T-helper 2 cell treated with Interferon-gamma antibody and Interleukin-4, amounts not matched to agents 5 μg/mL and 100 μg/mL, for 36 hours (primary cell): ENCODE measurements at places on chromosomes 7 and 10.

DNA sequence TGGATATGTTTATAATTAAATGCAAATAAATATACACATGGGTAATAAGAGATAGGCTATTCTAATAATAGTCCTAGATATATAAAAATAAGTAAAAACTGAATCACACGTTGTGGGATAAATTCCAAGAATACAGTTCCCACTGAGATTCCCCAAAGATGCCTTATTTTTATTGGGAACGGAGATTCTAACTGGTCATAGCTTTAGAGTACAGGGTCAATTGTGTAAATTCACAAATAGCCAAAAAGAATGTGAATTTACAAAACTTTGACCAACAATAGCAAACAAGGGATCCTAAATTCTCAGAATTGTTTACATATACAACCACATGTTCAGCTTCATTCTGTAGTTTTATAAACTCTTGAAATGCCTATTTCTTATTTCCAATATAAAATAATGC, 65.0 kb downstream of the VSTM4 start:
- DNase-seq, result no peak

GRCh38 chr10:111076191-111076681, 593 bp upstream of the ADRA2A start:
- peak; percentile 23 for DNase-seq

GRCh38 chr10:74049955-74050354, 52.0 kb downstream of the VCL start:
- no peak for DNase-seq

DNA sequence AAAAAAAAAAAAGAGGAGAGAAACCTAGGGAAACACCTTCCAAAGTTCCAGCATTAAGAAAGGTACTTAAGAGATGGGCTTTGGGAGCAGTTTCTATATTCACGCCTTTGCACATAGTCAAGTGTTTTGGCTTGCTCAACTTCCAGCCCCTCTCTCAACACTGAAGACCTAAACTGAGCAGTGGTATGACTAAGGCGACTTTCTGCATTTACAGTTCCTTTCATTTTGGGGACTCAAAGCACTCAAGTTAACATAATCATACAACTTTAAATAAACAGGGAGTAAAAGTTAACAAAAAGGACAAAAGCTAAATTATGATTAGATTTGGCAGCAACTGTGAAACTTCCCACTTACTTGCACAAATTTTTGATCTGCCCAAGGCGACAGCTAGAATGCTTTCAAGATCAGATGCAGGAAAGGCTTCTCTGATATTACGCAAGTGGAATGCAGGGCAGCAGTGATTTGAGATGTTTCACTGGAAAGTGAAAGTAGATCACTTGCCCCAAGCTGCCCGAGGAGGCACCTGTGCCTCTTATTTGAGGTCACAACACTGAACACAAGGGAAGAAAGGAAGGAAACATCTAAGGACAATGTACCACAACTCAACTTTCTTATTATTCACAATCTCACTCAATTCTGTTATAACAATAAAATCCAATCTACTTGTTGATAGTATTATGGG, 199.5 kb downstream of the SKAP2 start:
- no peak for DNase-seq

DNA sequence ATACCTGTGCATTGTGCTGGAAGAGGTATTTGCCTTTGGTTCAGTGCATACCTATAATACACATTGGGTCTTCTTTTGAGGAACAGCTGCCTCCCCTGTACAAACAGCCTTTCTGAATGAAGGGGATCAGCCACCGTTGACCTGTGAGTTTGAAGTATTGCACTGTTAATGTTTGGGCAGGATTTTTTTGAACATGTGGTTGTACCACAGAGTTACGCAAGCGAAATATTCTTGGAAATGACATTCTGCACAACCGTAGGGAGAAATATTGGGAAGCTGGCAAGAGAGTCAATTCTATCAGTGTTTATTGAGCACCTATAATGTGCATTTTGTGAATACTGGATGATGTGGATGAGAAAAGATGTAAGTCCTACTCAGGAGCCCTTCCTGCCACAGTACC, 270.6 kb downstream of the AUTS2 start:
- no peak for DNase-seq

DNA sequence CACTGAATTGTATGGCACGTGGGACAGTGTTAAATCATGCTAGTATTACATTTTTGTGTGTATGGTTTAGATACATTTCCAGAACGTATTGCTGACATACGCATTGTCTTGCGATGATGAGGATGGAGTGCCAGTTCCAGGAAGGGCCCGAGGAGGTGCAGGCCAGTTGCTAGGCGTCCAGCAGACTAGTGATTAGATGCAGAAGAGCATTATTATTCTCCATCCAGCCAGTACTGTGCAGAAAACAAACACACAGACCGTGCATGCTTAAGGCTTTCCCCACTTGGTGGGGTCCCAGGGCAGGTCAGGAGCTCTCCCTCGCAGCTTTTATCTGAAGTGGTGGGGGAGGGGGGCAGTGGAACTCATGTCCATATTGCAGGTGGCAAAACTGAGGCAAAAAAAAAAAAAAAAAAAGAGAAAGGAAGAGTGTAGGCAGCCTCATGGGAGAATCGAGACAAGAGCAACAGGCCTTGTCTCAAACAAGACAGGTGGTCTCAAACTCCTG, 189.2 kb downstream of the CAMK1D start:
- no peak for DNase-seq

DNA sequence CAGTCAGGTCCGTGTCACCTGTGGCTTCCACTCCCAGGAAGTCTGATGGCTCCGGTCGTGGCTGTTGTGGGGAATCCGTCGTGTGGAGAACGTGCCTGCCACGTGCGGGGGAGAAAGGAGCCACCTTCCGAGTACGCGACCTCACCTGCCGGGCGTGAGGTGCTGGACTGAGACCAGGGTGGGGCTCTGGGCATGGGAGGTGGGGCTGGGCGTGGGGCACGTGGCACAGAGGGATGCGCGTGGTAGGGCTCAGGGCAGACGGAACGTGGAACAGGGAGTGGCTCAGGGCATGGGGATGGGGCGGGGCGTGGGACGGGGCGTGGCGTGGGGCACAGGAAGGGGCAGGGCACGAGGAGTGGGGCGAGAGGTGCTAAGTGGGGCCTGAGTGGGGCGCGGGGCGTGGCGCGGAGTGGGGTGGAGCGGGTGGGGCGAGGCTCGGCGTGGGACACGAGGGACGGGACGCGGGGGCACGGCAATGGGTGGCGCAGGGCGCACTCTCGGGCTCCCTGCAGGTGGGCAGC, 64.8 kb downstream of the C10orf143 start:
- DNase-seq, result no peak

DNA sequence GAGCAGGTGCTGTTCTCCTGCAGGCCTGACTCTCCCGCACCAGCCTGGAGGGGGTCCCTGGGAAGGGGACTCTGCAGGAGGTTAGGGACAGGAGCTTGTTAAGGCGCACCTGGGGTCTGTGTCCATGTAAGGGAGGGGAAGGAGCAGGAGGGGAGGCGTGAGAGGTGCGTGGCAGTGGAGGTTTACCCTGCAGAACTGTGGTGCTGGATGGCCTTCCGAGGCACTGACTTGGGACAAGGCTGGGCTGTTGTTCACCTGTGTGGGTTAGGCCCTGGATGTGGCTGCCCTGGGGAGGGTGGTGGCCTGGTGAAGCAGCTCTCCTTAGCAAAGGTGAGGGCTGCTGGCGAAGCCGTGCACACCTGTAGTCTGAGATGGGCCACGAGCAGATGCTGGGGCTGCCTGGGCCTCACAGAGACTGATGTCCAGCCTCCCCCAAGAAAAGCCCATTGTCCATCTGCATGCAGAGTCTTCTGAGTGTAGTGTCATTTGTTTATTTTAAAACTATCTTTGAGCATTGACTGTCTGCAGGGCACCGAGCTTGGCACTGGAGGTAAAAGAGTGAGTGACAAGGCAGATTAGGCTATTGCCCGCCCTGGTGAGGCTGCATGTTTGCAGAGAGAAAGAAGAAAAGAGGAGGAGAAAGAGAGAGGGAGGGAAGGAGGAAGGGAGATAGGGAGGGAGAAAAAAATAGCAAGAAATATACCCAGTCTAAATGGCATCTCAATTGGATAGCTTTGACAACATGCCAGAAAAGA, 225.3 kb downstream of the GLRX3 start:
- no peak for DNase-seq

GRCh38 chr10:126536148-126536547, 134.3 kb downstream of the C10orf90 start:
- DNase-seq, result no peak

DNA sequence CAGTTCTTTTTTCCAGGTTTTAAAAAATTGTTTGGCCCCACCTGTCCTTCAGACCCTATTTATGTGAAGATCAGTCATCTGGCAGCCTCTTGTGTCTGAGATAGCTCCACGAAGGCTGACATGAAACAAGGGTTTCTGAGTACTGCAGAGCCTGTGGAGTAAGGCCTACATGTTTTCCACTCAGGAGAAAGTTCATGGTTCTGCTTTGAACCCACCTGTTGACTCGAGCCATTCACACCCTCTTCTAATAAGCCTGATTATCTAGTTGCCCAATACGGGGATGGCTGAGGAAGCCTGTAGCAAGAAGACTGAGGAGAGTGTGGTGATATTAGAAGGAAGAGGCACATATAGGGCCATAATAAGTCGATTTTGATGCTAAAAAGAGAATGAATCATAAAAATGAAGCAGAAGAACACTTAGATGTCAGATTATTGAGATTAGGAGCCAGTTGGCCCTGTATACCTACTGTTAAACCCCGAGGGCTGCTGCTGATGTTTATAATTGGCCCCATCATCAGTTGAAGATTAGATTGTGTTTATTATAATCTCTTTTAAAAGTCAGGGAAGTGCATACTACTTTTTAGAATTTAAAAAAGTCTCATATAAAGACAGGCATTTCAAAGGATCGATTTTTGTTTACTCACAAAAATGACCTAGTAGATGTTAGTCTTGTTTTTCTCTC, 109.4 kb downstream of the CDK14 start:
- no peak for DNase-seq

GRCh38 chr7:98701372-98701771, 84.3 kb downstream of the NPTX2 start:
- no peak for DNase-seq

- DNase-seq, result no peak
These were observed 181.9 kb downstream of the CDCA7L start for GRCh38 chr7:21763818-21764217.

DNA sequence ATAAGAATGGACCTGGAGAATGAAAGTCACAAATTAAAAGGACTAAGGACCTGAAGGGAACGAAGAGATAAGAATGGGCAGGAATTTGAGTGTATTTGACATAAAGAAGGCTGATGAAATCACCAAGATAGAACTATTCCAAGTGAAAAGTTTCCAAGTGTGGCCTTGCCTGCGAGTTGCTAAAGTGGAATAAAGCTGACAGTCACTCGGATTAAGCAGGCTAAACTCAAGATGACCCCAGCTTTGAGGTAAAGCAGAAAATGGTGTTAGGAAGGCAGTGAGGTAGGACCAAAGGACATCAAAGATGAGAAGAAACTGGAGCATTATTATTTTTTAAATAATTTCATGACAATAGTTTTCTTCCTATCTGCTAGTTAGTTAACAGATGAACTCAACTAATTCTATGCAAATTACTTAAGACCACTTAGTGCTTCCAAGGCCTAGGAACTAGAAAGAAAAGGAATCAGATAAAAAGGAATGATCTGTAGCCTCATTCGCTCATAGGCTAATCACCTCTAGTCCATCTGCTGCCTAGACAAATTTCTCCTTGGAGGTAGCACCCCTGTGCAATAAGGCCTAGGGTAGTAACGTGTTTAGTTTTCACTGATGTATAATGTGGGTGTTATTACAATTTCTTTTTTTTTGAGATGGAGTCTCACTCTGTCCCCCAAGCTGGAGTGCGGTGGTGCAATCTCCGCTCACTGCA, 34.5 kb downstream of the EZH2 start:
- DNase-seq, result no peak

DNA sequence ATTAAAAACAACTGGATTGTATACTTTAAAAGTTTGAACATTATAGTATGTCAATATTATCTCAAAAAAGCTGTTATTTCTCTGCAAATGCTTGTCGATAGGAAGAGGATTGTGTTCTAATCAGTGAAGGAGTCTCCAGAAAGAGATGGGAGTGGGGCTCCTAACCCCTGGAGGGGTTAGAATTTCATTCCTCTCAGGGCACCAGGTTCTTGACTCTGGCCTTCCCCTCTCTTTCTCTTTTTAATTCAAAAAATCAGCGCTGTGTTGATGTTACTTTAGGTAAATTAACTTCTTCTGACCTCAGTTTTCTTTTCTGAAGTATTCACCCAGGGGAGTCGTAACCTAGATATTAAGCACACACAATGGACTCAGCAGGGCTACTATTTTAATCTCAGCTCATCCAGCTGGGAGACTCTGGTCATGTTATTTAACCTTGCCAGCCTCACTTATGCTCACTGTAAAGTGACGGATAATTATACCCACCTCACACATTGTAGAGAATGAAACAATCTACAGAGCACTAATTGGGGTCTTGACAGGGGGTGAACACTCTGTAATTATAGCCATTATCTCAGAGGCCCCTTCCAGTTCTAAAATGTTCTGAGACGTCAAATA, 59.4 kb downstream of the GCC1 start:
- DNase-seq, result no peak

- no peak for DNase-seq
These were observed 478.9 kb downstream of the PTPRN2 start for GRCh38 chr7:158108646-158109293.

DNA sequence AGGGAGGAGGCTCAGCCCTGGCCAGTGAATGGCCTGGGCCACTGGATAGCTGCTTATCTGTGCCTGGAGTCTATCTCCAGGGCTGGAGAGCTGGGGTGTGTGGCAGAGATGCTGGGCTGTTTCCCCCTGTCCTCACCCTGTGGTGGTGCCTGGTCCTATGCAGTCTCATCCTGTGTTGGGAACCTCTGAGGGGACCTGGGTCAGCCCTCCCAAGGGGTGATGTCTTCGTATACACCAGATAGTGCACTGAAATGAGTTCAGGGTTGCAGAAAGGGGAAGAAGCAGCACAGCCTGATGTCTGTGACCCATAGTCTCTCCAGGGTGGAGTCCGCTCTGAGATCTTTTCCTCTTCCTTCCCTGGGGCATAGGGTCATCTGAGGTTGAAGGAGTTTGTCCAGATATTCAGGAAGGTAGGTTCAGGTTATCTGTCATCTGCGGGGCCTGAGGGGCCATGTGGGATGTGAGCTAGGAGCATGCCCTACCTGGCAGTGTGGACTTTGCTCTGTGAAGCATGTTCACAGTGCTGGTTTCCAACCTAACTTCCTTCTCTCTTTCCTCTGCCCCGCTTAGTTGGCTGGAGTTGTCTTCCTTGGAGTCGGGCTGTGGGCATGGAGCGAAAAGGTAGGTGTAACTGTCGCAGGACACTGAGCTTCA, 33.4 kb upstream of the SH2D4B start:
- DNase-seq, result no peak

GRCh38 chr10:75379212-75379724, 22.3 kb downstream of the ZNF503 start:
- DNase-seq, result no peak
